ENCODE measurements at places on chromosomes 16 and 17. TPM values are rescaled to one million over a fixed set of nuclear protein-coding genes. Genes with fewer than 3 reads are reported as not detected.

SLC4A1 gene
- total RNA-seq, result not detected

PERCC1 gene
- total RNA-seq, result not detected

KRT13 gene
- 112 TPM for total RNA-seq

LIMD2 gene
- 0.53 TPM for total RNA-seq

CBLN1 gene
- not detected for total RNA-seq

PLA2G10 gene
- total RNA-seq, result not detected

ACSM5 gene
- total RNA-seq, result not detected

HBA1 gene
- not detected for total RNA-seq

ABCA8 gene
- total RNA-seq, result under 0.01 TPM

HAP1 gene
- 5.0 TPM for total RNA-seq

CBX2 gene
- 1.1 TPM for total RNA-seq

ANTKMT gene
- total RNA-seq, result 35.0 TPM

EPN3 gene
- total RNA-seq, result 10.9 TPM

GDPD3 gene
- total RNA-seq, result 20.7 TPM

OTOP3 gene
- total RNA-seq, result under 0.01 TPM

MPP3 gene
- 7.2 TPM for total RNA-seq

ITGAD gene
- total RNA-seq, result not detected

KRTAP9-4 gene
- total RNA-seq, result not detected

ABI3 gene
- not detected for total RNA-seq

KRTAP4-4 gene
- not detected for total RNA-seq

JMJD6 gene
- total RNA-seq, result 16.6 TPM

KRT25 gene
- not detected for total RNA-seq

LPO gene
- not detected for total RNA-seq

ZG16 gene
- total RNA-seq, result not detected

INCA1 gene
- total RNA-seq, result 0.53 TPM

C16orf87 gene
- 5.3 TPM for total RNA-seq

UBB gene
- total RNA-seq, result 1,827 TPM

AHSP gene
- total RNA-seq, result not detected

Data from bronchial epithelial cell (primary cell).